Choroid plexus epithelial cell (primary cell): ENCODE measurements at places on chromosomes 7 and 10.

DNA sequence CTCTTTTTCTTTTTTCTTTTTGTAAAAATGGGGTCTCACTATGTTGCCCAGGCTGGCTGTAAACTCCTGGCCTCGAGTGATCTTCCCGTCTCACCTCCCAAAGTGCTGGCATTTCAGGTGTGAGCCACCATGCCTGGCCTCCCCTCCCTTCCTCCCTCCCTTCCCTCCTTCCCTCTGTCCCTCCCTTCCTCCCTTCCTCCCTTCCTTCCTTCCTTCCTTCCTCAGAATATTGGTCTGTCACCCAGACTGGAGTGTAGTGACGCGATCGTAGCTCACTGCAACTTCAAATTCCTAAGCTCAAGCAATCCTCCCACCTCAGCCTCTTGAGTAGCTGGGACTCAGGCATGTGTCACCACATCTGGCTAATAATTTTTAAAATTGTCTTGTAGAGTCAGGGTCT lies 8.4 kb downstream of the AGAP3 start:
- DNase-seq: no peak

- DNase-seq: peak; percentile 33
Observed at GRCh38 chr7:25820432-25821040, 331.5 kb upstream of the NFE2L3 start.

GRCh38 chr10:106826716-106827115 lies 337.8 kb downstream of the SORCS1 start:
- no peak for DNase-seq

GRCh38 chr7:89554209-89554608 lies 600.1 kb upstream of the STEAP1 start:
- DNase-seq: no peak

DNA sequence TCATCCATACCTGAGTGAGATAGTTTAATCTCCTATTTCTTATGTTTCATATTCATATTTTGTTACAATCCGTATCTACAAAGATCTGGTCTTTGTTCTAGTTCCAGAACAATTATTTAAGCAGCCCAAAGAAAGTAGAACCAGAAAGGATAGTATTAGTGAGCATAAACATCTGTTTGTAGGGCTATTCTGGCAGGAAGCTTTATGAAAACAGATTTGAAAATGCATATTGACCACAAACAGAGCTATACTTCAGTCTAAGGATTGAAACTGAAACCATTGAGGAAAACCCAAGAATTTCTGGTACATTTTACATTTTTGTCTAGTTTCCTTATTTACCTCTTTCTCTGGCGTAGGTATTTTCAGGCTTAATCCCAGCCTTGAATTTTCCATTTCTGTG lies 28.1 kb downstream of the LRGUK start:
- no peak for DNase-seq

GRCh38 chr10:119341459-119342301 lies 134.3 kb downstream of the GRK5 start:
- peak; percentile 91 for DNase-seq

- no peak for DNase-seq
Observed at GRCh38 chr7:24880886-24881285, 99.1 kb downstream of the OSBPL3 start.

- DNase-seq: no peak
Observed at GRCh38 chr7:97107192-97107800, 10.2 kb upstream of the SDHAF3 start.

GRCh38 chr7:24721481-24722001 lies 35.7 kb downstream of the GSDME start:
- no peak for DNase-seq

DNA sequence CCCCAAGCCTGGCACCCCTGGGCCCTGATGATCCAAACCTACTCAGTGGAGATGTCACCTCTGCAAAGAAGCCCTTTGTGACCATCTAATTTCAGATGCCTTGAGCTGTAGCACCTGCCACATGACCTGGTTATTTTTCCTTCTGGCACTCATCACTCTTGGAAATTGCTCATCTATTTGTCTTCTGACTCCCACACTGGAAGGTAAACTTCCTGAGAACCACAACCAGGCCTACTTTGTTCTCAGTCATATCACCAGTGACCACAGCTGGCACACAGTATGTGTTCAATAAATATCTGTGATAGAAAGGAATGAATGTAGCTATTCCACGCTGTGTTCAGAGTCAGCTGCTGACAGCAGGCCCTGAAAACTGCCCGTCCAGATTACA lies 97.1 kb downstream of the SH3PXD2A start:
- peak; percentile 34 for DNase-seq

GRCh38 chr7:13115157-13115772 lies 427.8 kb downstream of the ARL4A start:
- peak; percentile 52 for DNase-seq

GRCh38 chr7:41899823-41900433 lies 197.0 kb upstream of the INHBA start:
- DNase-seq: no peak

- DNase-seq: no peak
Observed at GRCh38 chr10:119598397-119598796, 1.6 kb upstream of the TIAL1 start.

DNA sequence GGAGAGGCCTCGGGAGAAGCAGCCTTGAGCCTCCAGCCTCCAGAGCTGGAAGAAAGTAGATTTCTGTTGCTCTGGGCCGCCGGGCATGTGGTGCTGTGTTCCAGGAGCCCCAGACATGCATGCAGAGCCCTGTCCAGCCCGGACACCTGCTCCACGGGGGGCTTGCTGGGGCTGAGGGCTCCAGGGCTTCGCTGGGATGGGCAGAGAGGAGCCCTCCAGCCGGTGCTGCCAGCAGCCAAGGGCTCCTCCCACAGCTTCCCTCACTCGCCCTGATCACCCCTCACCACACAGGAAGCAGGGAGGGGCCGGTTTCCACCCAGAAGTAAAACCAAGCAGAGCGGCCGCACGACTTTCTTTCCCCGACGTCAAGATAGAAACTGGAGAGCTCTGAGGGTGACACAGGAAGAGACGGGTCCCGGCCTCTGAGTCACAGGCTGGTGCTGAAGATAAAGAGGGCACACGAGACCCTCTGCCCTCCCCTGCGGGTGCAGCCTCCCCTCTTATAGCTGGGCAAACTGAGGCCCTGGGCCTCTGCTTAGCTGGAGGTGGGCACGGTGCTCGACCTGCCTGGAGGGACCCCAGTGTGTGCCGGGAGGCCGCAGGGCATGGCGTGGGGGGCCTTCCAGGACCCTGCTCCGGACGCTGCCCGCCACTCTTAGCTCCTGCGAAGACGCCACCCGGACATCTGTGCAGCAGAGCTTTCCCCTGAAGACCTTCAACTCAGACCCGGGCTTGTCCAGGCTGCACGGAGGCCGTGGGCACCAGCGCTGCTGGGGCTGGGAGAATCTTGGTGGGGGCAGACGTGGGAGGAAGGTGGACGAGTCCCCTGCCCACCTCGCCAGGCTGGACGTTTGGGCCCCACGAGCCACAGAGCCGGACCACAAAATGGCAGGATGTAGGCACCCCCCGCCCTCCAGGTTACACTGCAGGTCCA lies 31.1 kb downstream of the ADAP1 start:
- peak; percentile 34 for DNase-seq

DNA sequence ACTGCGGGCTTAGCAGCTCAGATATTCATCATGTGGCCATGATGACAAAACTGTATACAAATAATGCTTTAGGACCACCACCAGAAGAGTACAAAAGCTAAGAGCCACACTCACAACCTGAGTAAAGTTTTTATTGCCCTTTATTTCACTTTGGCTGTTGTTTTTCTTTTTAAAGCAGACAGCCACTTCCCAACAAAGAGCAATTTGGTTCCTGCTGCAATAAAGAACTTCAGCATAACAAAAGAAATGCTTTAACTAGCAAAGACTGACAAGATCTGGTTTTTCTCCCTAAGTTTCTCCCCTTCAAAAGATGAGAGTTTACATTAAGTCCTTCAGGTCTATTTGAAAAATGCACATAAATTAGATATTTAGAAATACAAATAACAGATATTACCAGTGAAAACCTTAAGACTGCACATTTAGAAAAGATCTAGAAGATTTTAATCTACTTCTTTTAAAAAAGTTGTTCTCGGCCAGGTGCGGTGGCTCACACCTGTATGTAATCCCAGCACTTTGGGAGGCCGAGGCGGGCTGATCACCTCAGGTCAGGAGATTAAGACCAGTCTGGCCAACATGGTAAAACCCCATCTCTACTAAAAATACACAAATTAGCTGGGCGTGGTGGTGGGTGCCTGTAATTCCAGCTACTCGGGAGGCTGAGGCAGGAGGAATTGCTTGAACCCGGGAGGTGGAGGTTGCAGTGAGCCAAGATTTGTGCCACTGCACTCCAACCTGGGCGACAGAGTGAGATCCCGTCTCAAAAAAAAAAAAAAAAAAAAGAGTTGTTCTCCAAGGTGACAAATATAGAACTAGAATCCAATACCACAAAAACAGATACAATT lies 59.4 kb downstream of the WAPL start:
- DNase-seq: no peak

DNA sequence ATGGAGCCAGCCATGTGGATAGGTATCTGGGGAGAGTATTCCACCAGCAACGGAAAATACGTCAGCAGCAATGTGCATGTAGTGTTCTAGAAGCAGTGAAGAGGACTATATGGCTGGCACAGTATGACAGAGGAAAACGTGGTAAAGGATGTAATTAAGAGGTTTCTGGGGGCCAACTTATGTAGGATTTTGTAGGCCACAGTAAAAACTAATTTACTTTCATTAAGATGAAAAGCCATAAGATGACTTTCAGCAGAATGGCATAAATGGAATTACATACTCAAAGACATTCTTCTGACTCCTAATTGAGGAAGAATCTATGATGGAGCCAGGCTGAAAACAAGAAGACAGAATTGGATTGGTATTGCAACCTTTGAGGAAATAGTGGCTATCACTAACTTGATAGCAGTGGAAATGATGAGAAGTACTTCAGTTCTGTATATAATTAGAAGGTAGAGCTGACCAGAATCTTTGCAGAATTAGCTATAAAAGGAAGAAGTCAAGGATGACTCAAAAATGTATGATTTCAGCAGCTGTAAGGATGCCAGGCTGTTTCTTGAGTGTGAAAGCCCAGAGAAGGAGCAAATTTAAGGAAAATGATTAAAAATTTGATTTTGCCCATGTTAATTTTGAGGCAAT lies 156.7 kb downstream of the MBL2 start:
- DNase-seq: peak; percentile 17

DNA sequence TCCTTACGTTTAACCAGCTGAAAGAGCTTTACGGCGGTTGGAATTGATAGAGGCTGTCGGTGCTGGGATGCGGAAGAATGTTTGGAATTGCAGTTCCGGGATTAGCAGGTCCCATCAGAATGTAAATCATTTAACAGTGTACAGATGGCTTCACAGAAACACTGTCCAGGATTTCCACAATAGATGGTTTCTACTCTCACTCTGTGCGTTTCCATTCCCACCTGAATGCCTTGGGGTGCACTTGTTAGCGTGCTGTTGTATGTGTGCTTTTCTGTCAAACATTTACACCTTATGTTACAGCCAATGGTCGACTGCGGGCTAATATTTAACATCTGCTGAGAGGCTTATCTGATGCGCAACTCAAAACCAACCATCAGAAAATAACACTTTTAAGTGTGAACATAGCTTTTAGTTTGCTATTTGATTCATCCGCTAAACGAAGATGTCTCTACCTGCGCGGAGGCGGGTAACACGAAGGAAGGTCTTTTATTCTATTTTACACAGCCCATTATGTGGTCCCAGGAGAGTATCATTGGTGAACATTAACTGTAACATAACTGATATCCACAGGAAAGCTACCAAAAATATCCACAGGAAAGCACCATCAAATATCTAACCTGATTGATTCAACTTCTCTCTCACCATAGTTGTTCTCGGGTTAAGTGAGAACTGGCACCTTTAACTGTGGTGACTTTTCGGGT lies 179.0 kb downstream of the PRPF18 start:
- DNase-seq: no peak

GRCh38 chr7:134364619-134365037 lies 47.9 kb upstream of the SLC35B4 start:
- no peak for DNase-seq

DNA sequence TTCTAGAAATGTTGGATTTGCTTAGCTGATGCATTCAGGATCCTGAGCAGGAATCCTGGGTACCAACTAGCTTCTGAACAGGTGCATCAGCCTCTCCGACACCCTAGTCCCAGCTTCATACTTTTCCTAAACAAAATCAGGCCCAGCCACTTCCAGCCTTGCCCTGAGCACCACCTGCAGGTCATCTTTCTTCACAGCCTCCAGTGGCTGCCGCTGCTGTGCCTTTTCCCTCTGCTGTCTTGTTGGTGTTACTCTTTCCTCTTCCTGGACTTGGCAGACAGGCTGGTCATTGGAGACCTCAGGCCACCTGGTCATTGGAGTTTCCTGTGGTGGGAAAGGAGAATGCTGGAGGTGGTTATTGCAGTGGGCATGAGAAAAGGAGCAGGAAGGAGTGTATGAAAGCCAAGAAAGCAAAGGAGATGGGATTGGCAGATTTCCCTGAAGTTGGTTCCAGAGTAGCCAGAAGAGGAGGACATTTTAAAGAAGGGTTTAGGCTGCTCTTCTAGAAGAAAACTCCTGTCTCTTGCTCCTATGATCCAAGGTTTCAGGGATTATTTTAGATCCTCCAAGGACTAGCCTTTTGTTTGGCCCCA lies 48.2 kb upstream of the NFKB2 start:
- peak; percentile 66 for DNase-seq
